ENCODE measurements at places on chromosomes 11 and 22.

- DNase-seq = peak; percentile 10
Measured at GRCh38 chr22:32660292-32660691, 141.2 kb upstream of the TIMP3 start.

DNA sequence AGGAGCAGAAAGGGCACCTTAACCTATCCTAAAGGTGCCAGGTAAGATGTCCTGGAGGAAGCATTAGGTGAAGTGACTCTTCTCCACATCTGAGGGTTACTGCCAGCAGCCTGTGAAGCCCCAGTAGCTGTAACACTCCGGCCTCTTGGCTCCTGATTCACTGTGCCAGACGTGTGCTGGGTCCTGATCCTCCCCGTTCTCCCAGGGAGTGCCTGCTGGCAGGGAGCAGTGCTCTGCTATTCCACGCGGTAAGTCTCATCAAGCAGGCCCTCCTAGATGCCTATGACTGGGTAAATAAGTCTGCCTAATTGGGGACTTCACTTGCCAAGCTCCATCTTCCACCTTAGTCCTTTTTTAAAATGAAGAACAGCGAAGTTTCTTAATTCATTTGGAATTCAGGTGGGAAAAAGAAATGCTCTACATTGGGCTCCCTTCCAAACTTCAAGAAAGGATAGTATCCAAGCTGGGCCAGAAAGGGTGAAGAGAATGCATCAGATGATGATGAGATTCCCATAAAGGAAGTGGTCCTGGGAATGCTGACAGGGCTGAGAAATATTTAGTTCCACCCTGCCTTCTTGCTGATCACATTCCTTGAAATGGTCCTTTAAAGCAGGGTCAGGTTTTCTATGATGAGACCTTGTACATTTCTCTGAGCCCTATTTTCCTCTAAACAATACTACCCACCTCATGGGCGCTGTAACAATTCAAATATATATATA lies 188.0 kb downstream of the MAML2 start:
- DNase-seq = no peak

DNA sequence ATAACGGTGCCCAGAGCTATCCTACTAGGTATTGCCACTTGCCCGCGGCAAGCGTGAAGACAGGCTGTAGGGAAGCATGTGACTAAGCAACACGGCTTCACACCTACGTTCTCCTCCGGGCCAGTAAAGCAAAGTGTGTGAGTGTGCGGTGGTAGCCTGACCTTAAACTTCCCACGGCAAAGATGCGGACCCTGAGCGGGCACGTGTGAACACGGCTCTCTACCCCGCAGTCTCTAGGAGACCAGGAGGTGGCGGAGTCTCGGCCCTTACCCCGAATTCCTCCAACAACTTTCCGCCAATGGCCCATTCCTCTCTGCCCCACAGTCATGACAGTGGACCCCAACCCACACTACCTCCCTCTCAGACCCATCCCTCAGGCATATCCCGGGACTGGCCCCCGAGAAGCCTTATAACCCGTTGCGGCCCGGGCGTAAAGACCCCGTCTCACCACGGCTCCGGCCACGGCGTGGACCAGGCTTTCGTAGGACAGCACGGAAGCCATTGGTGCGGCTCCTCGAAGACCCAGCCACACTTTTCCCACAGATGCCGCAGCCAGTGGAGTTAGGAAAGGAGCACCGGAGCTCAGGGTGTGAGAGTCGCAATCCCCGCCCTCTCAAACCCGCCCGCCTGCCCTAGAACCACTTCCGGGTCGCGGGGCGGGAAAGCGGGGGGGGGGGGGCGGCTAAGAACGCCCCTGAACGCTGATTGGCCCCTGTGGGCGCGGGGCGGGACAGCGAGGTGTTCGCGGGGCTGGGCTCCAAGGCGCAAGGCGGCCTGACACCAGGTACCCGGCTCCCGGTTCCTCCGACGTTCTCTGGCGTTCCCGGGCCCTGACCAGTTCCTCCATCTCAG lies at the start of gene SLC25A17:
Gene SLC25A17, minus strand, starts transcription at position 600 of the 852 bp plus-strand sequence. Its CDS starts 98 bp downstream, at position 502.
- peak; percentile 67 for DNase-seq

GRCh38 chr11:58134151-58134550 lies 8.8 kb upstream of the OR9I1 start:
- DNase-seq = no peak

- no peak for DNase-seq
Measured at GRCh38 chr11:32531528-32531927, 52.1 kb upstream of the EIF3M start.

DNA sequence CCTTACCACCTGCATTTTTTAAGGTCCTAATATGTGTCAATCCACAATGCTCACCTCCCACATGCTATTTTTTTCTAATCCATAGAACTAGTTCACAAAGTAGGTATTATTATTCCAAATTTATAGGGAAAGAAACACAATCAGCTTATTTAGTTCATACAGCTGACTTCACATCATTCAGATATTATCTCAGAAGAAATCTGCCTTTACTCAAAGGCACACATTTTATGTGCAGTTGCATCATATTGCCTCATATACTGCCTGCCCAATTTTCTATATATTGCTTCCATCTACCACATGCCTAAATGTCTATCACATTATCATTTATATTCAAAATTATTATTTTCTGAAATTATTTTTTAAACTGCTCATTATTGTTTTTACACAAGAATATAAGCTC lies 88.7 kb upstream of the LUZP2 start:
- DNase-seq = no peak

DNA sequence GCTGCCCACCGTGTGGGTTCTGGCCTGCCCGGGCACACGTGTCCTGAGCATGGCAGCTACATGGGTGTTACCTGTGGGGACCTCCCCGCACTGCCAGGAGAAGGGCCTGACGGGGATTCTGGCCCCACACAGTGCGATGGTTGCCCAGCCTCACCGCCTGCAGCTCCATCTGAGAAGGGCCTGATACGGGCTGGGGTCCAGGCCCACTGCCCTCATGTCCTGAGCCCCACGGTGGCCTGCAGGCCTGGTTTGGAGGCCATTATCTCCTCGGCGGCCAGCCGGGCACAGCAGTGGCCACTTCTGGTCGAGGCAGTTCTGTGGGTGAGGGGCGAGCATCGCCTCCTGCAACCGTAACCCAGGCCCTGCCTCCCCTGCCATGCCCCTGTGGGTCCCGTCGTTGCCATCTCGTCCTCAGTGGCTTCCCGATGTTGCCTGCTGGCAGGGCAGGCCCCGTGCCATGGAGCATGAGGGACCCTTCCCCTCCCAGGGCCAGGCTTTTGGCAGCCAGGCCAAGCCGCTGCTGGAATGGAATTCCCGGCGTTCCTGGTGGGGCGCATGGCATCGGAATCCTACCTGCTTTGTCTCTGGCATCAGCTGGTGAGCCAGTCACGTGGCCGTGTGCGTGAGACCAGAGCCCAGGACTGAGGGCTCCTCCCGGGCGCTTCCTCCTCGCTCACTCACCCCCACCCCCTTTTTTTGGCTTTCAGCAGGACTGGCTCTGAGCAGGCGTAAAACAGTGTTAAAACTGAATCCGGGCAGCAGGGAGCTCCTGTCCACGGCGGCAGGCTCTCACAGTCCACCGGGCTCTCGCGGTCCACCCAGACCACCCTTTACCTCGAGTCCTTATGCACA lies 71.9 kb upstream of the PPARA start:
- DNase-seq = no peak

DNA sequence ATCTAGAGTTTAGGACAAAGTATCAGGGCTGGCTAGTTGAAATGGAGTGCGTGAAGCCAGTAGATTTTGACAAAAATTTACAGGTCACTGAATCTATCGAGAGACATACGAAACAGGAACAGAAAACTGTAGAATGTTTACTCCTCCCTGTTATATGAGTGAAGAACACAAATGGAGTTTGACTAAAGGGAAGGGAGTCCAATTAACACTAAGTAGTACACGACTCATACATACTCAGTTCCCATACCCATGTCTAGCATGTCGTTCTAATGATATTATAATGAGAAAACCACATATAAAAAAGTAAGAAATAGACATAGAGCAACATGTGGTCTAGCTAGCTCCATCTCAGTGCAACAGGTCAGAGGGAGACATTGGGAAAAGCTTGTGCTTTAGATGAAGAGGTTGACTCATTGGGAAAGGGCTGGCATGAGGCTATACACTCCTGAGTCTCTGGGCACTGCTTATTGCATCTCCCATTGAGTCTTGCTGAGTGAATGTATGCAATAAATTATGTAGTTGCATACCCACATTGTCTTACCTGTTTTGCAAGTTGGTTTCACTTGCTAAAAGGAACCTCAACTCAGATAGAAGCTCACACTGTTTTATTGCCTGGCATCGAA lies 43.5 kb downstream of the CD44 start:
- no peak for DNase-seq

DNA sequence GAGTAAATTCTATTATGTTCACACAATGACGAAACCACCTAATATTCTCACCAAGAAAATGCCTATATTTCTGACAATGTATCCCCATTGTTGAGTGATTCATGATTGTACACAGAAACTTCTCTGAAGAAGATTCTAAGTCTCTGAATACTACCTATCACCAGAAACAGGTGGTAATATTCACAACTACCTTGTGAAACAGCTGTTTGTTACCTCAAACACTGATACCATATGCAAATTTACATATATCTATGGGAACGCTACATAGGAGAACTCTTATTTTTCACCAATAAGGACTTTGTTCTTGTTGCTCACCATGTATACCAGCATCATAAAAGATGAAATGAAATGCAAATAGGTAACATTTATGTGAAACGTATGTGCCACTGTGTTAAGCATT lies 59.3 kb downstream of the PDGFD start:
- DNase-seq = no peak

DNA sequence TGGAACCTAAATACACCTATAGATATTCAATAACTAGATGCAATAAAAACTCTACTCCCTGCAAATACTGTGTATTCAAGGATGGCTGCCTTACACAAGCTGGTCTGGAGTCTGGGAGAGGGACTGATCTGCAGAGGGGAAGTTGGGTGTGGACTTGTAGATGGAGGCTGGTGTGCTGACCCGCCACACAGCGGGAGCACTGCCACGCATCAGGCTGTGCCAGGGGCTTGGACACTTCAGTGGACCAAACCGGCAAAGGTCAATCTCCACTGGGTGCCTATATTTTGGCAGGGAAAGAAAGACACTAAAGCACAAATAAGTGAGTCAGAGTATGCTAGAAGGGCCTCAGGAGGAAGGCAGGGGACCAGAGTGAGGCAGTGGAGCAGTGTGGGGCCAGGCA lies 2.1 kb upstream of the SHANK3 start:
- DNase-seq = no peak

DNA sequence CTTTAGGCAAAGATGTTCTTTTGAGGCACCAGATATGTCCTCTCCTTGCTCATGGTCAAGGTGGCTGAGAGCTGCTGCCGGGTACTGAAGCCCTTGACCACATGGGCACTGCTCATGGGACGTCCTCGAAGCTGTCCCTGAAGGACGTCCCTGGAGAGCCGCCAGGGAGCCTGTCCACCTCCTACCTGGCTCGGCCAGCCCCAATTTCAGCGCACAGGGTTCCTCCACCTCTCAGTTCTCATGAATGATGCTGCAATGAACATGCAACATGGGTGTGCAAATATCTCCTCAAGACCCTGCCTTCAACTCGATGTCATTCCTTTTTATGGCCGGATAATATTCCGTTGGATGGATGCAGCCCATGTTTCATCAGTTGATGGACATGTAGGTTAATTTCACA lies 24.4 kb upstream of the TOLLIP start:
- no peak for DNase-seq

DNA sequence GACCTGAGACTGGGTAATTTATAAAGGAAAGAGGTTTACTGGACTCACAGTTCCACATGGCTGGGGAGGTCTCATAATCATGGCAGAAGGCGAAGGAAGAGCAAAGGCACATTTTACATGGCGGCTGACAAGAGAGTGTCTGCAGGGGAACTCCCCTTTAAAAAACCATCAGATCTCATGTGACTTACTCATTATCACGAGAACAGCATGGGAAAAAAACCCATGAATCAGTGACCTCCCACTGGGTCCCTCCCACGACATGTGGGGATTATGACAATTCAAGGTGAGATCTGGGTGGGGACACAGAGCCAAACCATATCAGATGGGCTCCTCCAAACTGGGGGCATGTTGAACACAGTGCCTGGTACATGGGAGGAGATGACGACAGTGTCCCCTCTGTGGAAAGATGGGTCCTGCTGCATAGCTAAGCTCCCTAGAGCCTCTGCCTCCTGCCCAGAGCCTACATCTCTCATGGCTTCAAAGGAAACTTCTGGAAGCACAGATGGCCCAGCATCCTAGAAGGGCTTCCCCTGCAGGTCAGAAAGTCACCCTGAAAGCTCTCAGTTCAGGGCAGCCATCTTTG lies 46.1 kb downstream of the MYEOV start:
- no peak for DNase-seq

GRCh38 chr11:14567064-14567651 lies 47.0 kb upstream of the PSMA1 start:
- DNase-seq = no peak

- DNase-seq = no peak
Measured at GRCh38 chr11:117766576-117766975, 30.4 kb downstream of the DSCAML1 start.

GRCh38 chr11:70109006-70109405 lies 30.9 kb downstream of the ANO1 start:
- no peak for DNase-seq

DNA sequence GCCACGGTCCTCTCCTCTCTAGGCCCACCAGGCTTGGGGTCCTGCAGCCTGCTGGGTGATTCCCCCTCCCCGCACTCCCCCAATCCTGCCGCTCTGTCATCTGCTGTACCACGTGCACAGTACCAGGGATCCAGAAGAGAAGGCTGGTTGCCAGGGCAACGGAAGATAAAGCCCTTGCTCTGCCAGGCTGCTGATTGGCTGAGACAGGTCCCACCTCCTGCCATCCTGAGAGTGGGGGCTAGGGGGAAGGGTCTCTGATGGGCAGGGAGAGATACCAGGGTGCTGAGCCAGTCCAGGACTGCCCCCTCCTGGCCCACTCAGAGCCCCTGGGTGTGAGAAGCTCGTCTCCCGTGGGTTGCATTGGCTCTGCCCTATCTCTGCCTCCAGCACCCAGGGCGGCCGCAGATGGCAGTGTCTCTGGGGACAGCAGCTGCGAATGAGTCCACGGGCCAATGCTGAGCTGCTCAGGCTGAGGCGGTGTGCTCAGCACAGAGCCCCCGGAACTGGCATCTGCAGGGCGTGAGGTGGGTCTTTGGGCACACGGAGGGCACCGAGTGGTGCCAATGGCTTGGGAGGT lies at the start of gene SMIM45:
Gene SMIM45, plus strand, starts transcription at position 253 of the 577 bp plus-strand sequence.
- DNase-seq = no peak

GRCh38 chr11:121090145-121090721 lies 10.8 kb upstream of the TECTA start:
- DNase-seq = no peak

All from activated naive CD8-positive, alpha-beta T cell treated with anti-CD3 and anti-CD28 coated beads, Interleukin-2, amount 50 U/mL, for 16 hours (primary cell).